ENCODE measurements at places on chromosomes 3 and 15. TPM values are rescaled to one million over a fixed set of nuclear protein-coding genes. Genes with fewer than 3 reads are reported as not detected.
A peak's percentile ranks its signal among the peaks of the same experiment; 100 is the strongest.

ONECUT1 gene
- not detected for total RNA-seq

SAMMSON gene
- total RNA-seq: not detected

ISG20 gene
- total RNA-seq: 18.6 TPM

APPL1 gene
- 42.4 TPM for total RNA-seq

GNL3 gene
- total RNA-seq: 57.3 TPM

SPATA12 gene
- total RNA-seq: 0.29 TPM

ARPIN gene
- 14.6 TPM for total RNA-seq

DNA sequence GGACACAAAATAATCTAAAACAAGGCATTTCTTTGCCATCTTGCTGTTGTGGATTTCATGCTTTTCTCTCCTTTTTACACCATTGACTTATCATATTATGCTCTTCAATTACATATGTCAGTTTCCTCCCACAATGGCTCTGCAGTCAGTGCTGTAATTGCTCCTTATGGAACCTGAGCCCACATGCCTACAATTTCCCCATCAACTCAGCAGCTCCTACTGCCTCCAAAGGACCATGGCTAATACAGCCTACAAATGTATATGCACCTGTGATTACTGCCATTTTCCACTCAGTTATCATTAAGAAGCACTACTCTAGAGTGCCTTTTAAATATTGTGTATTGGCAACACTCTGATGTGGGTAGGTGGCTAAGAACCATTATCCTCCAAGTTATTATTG, 30.8 kb downstream of the RTP4 start:
- no peak for DNase-seq
- H3K27ac ChIP-seq: no peak overlapping the region
- H3K27me3 ChIP-seq: no peaks in the 10 kb centered on the region
- H3K36me3 ChIP-seq: no peaks in the 10 kb centered on the region
- no peak overlapping the region for H3K4me3 ChIP-seq

DNA sequence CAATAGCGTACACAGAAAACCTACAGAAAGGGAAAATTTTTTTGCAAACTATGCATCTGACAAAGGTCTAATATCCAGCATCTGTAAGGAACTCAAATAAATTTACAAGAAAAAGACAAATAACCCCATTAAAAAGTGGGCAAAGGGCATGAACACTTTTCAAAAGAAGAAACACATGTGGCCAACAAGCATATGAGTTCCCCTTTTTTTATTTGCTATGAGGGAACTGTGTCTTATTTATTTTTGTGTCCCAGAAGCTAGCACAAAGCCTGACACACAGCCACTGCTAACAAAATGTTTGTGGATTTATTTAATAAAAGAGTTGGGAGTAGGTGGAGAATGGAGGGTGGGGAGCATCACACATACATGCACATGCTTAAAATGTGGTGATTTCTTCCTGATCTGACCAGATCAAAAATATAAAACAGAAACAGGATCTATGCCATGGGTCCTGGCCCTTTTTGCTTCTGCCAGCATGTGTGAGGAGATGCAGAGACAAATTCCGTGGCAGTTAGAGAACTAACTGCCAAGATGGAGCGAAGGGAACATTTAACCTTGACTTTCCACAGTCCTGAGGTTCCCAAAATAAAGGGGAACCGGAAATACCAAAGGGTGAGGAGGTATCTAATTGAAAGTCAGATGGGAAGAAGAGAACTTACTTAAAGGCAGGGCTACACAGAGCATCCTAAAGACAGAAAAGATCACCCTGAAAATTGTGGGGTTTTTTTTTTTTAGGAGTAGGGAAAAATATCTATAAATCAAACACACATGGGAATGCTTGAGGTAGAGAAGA, at the start of gene TMEM202:
Gene TMEM202, plus strand, starts transcription at position 510 of the 793 bp plus-strand sequence. Its CDS starts 22 bp downstream, at position 532.
- no peaks in the 10 kb centered on the region for H3K4me1 ChIP-seq
- no peak within 1 kb of the TSS for H3K27ac ChIP-seq
- no peaks in the 10 kb centered on the region for H3K36me3 ChIP-seq
- DNase-seq: no peak

- DNase-seq: no peak
- H3K36me3 ChIP-seq: no peaks in the 10 kb centered on the region
- H3K4me3 ChIP-seq: no peak overlapping the region
- H3K4me1 ChIP-seq: no peaks in the 10 kb centered on the region
Observed at GRCh38 chr3:53583161-53583690, 88.8 kb downstream of the CACNA1D start.

- DNase-seq: no peak
- H3K36me3 ChIP-seq: no peaks in the 10 kb centered on the region
- no peak overlapping the region for H3K27ac ChIP-seq
- no peaks in the 10 kb centered on the region for H3K4me1 ChIP-seq
- no peak overlapping the region for H3K4me3 ChIP-seq
Observed at GRCh38 chr3:122919291-122919610, 108.3 kb downstream of the SEMA5B start.

- H3K4me3 ChIP-seq: no peak overlapping the region
- no peaks in the 10 kb centered on the region for H3K27me3 ChIP-seq
- H3K4me1 ChIP-seq: no peaks in the 10 kb centered on the region
- H3K27ac ChIP-seq: no peak overlapping the region
Observed at GRCh38 chr3:51547274-51547673, 8.8 kb downstream of the RAD54L2 start.

GRCh38 chr3:15795651-15796308, 2.0 kb downstream of the ANKRD28 start:
- H3K27ac ChIP-seq: peak overlapping the region; percentile 80
- no peaks in the 10 kb centered on the region for H3K27me3 ChIP-seq
- DNase-seq: no peak

- H3K36me3 ChIP-seq: no peaks in the 10 kb centered on the region
- no peaks in the 10 kb centered on the region for H3K27me3 ChIP-seq
- no peak overlapping the region for H3K27ac ChIP-seq
Observed at GRCh38 chr3:7038394-7038793, 177.5 kb downstream of the GRM7 start.

DNA sequence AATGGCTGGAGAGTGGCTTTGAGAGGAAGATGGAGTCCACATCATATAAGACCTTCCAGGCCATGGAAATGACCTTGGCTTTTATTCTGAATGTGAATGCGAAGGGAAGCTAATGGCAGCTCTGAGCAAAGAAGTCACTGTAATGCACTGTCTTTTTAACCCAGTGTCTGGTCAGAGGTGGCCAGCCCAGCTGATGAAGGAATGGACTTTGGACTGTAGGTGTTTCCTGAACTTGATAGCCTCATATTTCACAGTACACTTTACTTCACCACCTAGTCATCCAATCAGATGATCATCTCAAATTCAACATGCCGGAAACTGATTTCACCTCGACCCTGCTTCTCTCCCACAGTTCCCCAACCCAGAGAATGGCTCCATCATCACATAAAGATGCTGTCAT, 33.4 kb downstream of the DCLK3 start:
- H3K27ac ChIP-seq: no peak overlapping the region
- H3K36me3 ChIP-seq: no peaks in the 10 kb centered on the region
- no peaks in the 10 kb centered on the region for H3K27me3 ChIP-seq
- no peaks in the 10 kb centered on the region for H3K4me1 ChIP-seq
- DNase-seq: no peak

DNA sequence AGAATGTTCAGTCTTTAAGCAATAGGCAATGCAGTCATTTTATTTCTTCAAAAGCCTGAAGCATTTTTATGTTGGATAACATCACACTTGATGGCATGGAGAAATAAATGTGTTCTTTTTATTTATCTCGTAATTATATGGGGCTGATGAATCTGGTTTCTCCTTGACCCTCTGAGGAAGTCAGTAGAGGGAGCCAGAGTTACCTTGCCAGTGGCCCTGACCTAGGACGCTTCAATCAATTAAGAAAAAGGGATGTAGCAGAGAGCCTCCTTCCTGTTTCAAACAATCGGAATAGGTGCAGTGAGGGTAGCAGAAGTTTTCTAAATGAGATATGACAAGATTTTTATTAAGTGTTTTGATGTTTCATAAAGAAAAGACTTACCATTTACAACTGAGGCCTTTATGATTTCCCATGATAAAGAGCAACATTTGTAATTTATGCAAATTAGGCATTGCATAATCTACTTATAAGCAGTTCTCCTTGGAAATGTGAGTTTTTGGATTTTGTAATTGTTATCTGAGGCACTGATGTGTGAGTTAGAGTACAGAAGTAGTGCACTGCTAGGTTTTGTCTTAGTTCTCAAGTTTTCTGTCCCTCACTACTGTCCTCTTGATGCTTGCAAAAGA, 129.1 kb downstream of the RAP2B start:
- H3K27ac ChIP-seq: no peak overlapping the region
- no peak for DNase-seq
- H3K36me3 ChIP-seq: no peaks in the 10 kb centered on the region
- H3K4me1 ChIP-seq: no peaks in the 10 kb centered on the region
- no peak overlapping the region for H3K4me3 ChIP-seq

DNA sequence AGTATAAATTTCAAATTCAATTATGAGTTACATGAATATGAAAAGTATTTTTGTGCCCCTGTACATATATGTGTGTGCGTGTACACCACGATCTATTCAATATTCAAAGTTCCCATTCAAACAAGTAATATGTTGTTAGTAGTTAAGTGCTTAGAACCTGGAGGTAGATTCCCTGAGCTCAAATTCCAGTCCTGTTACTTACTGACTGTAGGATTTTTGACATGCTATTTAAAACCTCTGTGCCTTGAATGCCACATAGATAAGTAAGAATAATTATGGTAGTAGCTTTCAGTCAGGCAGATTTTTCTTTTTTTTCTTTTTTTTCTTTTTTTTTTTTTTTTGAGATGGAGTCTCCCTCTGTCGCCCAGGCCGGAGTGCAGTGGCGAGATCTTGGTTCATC, 53.3 kb upstream of the CMSS1 start:
- DNase-seq: no peak
- no peaks in the 10 kb centered on the region for H3K27me3 ChIP-seq
- H3K4me3 ChIP-seq: no peak overlapping the region
- H3K27ac ChIP-seq: no peak overlapping the region
- H3K36me3 ChIP-seq: no peaks in the 10 kb centered on the region

GRCh38 chr3:11509173-11510000, 134.3 kb downstream of the VGLL4 start:
- no peaks in the 10 kb centered on the region for H3K27me3 ChIP-seq
- peak overlapping the region; percentile 62 for H3K27ac ChIP-seq
- no peak overlapping the region for H3K4me3 ChIP-seq
- H3K4me1 ChIP-seq: peaks cover 11% of the 10 kb centered on the region

DNA sequence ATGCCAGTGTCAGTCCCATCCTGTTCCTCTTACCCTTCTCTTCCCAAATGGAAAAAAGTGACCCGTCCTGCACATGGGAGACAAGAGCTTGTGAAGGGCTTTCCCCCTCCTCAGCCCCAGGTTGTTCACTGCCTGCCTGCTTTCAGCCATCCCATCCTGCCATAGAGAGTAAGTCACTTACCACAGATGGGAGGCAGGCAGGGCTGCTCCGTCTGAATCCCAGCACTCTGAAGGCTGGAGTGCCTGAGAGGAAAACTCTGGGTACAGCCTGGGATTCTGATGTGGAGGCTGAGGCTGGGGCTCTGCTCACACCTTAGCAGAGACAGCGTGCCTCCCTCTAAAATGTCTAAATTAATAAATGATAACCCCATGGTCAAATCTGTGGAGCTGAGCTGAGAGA, 14.8 kb downstream of the CPNE4 start:
- no peaks in the 10 kb centered on the region for H3K36me3 ChIP-seq
- H3K4me1 ChIP-seq: no peaks in the 10 kb centered on the region
- no peak overlapping the region for H3K4me3 ChIP-seq
- no peak for DNase-seq
- H3K27ac ChIP-seq: no peak overlapping the region

- peaks cover 15% of the 10 kb centered on the region for H3K36me3 ChIP-seq
- no peaks in the 10 kb centered on the region for H3K27me3 ChIP-seq
- H3K4me1 ChIP-seq: no peaks in the 10 kb centered on the region
- no peak overlapping the region for H3K27ac ChIP-seq
- H3K4me3 ChIP-seq: no peak overlapping the region
- DNase-seq: no peak
Observed at GRCh38 chr15:65660927-65661326, 39.2 kb downstream of the SLC24A1 start.

- H3K27me3 ChIP-seq: no peaks in the 10 kb centered on the region
- no peak overlapping the region for H3K4me3 ChIP-seq
- no peaks in the 10 kb centered on the region for H3K4me1 ChIP-seq
- H3K36me3 ChIP-seq: no peaks in the 10 kb centered on the region
Observed at GRCh38 chr15:32774022-32774421, 56.2 kb downstream of the GREM1 start.

- H3K36me3 ChIP-seq: no peaks in the 10 kb centered on the region
- no peak overlapping the region for H3K27ac ChIP-seq
- H3K4me3 ChIP-seq: no peak overlapping the region
- H3K27me3 ChIP-seq: no peaks in the 10 kb centered on the region
- no peaks in the 10 kb centered on the region for H3K4me1 ChIP-seq
Observed at GRCh38 chr15:68691705-68692104, 112.9 kb downstream of the CORO2B start.

DNA sequence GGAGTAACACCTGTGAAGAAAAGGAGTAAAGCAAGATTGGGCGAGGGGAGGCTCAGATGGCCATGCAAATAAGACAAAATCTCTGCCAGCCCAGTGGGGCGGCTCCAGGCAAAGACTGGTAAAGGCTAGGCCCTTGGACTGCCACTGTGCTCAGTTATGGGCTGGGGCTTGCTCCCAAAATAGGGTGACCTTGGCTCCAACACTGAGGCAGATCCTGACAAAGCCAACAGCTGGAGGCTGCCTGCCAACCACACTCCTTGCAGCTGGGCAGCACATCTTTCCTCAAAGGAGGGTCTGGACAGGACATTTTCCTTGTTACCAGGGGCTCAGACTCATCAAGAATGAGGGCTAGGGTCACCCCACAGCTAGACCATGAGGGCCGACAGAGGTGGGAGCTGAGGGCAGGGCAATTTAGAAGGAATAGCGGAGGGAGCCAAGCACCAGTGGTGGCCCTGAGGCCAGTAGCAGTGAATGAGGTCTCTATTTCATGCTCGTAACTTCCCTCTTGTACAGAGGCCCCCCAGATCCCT, 86.1 kb downstream of the CHRD start:
- no peaks in the 10 kb centered on the region for H3K4me1 ChIP-seq
- no peak overlapping the region for H3K4me3 ChIP-seq
- DNase-seq: no peak
- H3K27me3 ChIP-seq: no peaks in the 10 kb centered on the region
- H3K27ac ChIP-seq: no peak overlapping the region

- H3K4me3 ChIP-seq: no peak overlapping the region
- no peak for DNase-seq
- H3K27ac ChIP-seq: no peak overlapping the region
Observed at GRCh38 chr15:38517312-38517975, 47.2 kb downstream of the RASGRP1 start.
